ENCODE measurements at places on chromosomes 7 and 10. TPM values are rescaled to one million over a fixed set of nuclear protein-coding genes. Genes with fewer than 3 reads are reported as not detected.

The AOC1 gene
- not detected for total RNA-seq

The CLDN12 gene
- 53.7 TPM for total RNA-seq

The PILRA gene
- 1.2 TPM for total RNA-seq

The BAIAP2L1 gene
- 1.6 TPM for total RNA-seq

The PUS7 gene
- 12.0 TPM for total RNA-seq

The DDC gene
- 4.8 TPM for total RNA-seq

The KAZALD1 gene
- 1.2 TPM for total RNA-seq

The CCNY gene
- 52.6 TPM for total RNA-seq

The HABP2 gene
- 0.23 TPM for total RNA-seq

The SPDYE2 gene
- 0.23 TPM for total RNA-seq

The SRRM3 gene
- 15.2 TPM for total RNA-seq

The SPDYE1 gene
- total RNA-seq: not detected

The OR6V1 gene
- not detected for total RNA-seq

The OAT gene
- total RNA-seq: 187 TPM

The CTAGE15 gene
- total RNA-seq: 0.69 TPM

The GRID2IP gene
- total RNA-seq: 2.1 TPM

The SVOPL gene
- 3.0 TPM for total RNA-seq

The ASB10 gene
- not detected for total RNA-seq

The PRSS37 gene
- not detected for total RNA-seq

The TMEM178B gene
- 126 TPM for total RNA-seq

The TBX20 gene
- total RNA-seq: not detected

The TNS3 gene
- 28.8 TPM for total RNA-seq

The CAPZA2 gene
- 171 TPM for total RNA-seq

The CCL24 gene
- total RNA-seq: not detected

The GNAT3 gene
- not detected for total RNA-seq

The OR2A14 gene
- not detected for total RNA-seq

The AGR2 gene
- 0.46 TPM for total RNA-seq

The CRYGN gene
- not detected for total RNA-seq

The SLC39A12 gene
- total RNA-seq: 20.1 TPM

The MACROH2A2 gene
- total RNA-seq: 45.7 TPM

The ADAMTS14 gene
- total RNA-seq: 0.23 TPM

The TMEM213 gene
- total RNA-seq: not detected

The MMD2 gene
- total RNA-seq: 8.5 TPM

The CPA5 gene
- total RNA-seq: not detected

The ELN gene
- 33.2 TPM for total RNA-seq

The RBP3 gene
- not detected for total RNA-seq

The IQCE gene
- total RNA-seq: 21.2 TPM

The NME8 gene
- not detected for total RNA-seq
